NCI-H1930 (cell line): ENCODE measurements at places on chromosomes 13 and 19.

GRCh38 chr13:78401873-78402707, 201.3 kb downstream of the POU4F1 start:
- DNase-seq = no peak

- DNase-seq = no peak
These were observed 3.3 kb downstream of the FCGRT start for GRCh38 chr19:49515767-49516166.

GRCh38 chr13:66410314-66410713, 819.8 kb downstream of the PCDH9 start:
- DNase-seq = no peak

DNA sequence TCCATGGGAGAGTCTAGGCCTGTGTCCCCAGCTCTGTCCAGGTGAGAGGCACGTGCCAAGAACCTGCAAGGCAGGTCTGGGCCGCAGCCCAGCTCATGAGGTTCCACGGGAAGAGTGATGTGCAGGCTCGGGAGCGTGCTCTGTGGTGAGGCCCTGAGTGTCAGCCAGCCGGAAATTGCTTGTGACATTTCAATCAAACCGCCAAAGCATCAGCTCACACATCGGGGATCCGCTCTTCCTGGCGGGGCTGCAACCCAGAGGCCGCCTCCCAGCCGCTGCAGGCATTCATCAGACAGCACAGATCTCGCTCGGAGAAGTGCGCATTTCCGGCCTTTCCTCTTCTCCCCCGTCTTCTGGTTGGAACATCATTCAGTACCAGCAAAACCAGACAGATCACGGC, 109.3 kb downstream of the KDM4B start:
- DNase-seq = no peak

- no peak for DNase-seq
These were observed 166.4 kb downstream of the CACNA1A start for GRCh38 chr19:13339869-13340268.

- no peak for DNase-seq
These were observed 12.2 kb downstream of the PRKCSH start for GRCh38 chr19:11447347-11448262.

DNA sequence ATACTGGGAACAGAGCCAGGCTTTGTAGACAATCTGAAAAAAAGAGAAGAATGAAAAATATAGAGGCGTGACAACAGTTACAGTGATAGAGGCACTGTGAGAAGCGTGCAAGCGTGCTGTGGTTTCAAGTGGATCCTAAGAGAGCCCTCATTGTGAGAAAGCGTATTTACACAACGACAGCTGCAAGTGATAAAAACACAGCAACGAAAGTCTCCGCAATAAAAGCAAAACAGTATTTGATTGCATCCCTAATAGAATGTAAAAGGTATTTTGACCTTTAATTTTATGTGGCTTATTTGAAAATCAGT, 642.7 kb upstream of the ARGLU1 start:
- peak; percentile 90 for DNase-seq

DNA sequence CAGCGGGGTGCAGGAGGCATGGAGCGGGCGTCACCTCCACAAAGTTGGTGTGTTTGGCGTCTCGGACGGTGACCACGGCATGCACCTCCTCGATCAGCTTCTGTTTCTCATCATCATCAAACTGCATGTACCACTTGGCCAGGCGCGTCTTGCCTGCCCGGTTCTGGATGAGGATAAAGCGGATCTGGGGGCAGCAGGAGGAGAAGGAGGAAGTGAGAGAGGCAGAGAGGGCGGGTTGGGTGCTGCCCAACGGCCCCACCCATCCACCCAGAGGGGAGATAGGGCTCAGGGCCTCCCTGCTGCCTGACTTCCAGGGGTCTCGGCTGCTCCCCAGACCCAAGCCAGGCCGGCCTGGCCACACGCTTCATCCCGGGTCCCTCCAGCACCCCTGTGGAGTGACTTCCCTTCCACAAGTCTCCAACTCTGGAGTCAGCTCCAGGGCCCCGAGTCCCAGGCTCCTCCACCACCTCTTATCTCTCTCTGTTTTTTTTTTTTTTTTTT, 4.6 kb downstream of the AP2S1 start:
- DNase-seq = no peak

GRCh38 chr13:78816592-78816991, 157.6 kb upstream of the OBI1 start:
- DNase-seq = no peak

GRCh38 chr13:75694722-75695121, 58.6 kb downstream of the LMO7 start:
- DNase-seq = no peak

GRCh38 chr19:6588508-6589345, 2.2 kb downstream of the CD70 start:
- DNase-seq = no peak

DNA sequence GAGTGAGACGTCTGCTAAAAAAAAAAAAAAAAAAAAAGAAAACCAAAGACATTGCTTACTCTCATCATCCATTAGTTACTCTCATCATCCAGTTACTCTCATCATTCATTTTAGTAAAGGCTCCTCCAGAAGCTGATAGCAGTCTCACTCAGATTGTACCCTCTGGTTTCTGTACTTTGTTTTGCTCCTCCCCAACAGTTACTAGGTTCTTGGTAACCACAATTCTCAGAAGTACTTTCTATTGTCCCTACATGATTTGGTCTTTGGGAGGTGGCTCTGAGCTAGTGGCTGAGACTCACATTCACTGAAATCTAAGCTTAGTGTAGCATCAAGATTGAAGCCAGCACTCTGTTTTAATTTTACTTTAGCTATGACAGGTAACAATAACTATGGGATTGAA, 14.3 kb downstream of the ERICH4 start:
- no peak for DNase-seq

GRCh38 chr19:51091895-51092873, 9.5 kb upstream of the KLK14 start:
- no peak for DNase-seq

DNA sequence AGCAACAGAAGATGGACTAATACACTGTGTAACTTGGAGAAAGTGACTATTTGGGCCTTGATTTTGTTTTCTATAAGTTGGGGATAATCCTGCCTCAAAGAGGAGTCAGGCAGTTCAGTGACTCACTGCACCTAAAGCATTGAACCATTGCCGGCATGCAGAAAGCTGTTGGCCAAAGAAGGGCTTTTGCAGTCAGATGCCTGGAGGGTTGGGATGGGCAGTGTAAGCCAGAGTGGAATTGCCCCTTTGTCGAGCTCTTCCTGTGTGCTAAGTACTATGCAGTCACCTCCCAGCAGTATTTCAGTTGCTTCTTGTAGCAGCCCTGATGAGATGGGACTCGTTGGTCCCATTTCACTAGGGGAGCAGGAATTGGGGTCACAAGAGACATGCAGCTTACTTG, 11.1 kb downstream of the ZNF473 start:
- no peak for DNase-seq

- no peak for DNase-seq
These were observed 11.3 kb downstream of the ZNF571 start for GRCh38 chr19:37583340-37583739.

- DNase-seq = no peak
These were observed 5.6 kb downstream of the CDADC1 start for GRCh38 chr13:49253310-49253709.

GRCh38 chr13:45295536-45295935, 45.4 kb downstream of the TPT1 start:
- DNase-seq = no peak

- no peak for DNase-seq
These were observed 66.4 kb downstream of the DHRS12 start for GRCh38 chr13:51737609-51738008.

DNA sequence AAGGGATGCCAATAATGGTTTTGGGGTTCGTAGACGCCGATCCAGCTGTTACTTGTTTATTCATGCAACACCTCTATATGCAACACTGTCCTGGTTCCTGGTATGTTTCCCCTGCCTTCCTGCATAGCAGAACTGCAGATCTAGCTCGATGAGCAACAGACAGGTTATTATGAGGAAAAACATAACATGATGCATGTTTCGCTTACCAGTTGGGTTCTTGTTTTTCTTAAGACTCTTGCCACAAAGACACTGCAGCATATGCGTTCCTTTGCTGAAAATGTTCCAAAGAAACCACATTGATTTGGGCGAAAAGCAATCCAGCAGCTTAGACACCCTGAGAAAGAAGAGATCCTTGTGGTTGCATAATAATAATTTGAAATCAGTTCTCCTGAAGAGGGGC, 583 bp downstream of the FGF14 start:
- DNase-seq = no peak

DNA sequence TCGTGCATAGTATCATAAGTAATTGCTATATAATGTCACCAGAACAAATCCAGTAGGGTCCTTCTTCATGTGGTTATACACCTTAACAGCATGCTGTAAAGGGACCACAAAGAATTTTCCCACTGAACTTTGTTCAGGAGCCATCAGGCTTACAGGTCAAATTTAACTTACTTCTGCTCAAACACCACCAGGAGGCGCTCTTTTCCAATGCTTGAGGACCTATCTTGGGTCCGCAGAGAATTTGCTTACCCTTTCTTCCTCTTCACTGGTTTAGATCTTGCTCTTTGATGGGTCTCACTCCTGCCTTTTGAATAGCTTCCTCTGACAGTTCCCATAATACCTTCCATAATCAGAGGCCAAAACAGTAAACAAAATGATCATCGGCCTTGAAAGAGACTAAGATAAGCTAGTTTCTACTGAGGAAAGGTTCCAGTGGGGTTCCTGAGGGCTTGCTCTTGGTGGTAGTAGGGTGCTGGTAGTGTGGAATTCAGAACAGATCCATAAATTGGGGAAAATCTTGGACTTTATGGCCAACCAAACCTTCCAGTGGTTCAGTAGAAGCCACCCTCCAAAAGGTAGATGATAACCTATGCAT, 37.4 kb downstream of the SCGB2B2 start:
- peak; percentile 81 for DNase-seq

- DNase-seq = no peak
These were observed 12.0 kb downstream of the NDUFA11 start for GRCh38 chr19:5891572-5891937.

DNA sequence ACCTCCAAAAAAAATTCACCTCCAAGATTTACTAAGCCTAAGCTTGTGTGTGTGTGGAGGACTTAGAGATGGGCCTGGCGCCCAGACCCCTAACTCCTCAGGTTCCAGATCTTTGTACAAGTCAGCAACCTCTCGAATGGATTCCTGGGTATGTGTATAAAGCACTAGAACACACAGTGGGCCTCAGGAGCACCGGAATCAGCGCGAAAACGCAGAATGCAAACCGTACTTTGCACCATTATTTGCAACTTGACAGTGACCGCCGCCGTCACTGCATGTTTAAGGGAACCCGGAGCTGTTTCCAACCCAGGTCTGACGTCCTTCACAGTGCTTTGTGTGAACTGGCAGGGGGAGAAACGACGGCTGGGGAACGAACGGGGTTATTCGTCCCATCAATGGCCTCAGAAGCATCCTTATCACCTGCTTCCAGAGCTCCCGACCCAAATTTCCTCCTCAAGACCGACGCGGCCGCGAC, 688 bp downstream of the ZNF606 start:
- DNase-seq = no peak

DNA sequence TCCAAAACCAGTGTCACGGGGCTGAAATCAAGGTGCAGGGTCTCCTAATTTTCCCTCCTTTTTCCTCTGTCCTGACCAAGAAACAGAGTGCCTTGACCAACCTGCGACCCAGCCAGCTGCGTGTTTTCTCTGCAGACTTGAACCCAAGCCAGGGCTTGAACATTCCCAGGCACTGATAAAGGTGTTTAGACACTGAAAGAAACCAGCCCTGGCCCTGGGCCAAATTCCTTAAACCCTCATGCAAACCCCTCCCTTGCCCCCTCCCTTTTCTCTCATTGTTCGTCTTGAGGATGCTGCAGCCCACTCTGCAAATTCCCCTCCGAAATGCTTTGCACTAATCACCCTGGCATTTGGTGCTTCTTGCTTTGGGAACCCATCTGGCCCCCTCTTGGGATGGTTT, 9.5 kb upstream of the FFAR2 start:
- DNase-seq = no peak

GRCh38 chr13:66492479-66492878, 737.7 kb downstream of the PCDH9 start:
- DNase-seq = no peak

GRCh38 chr13:36533806-36534205, 101.5 kb downstream of the CCNA1 start:
- DNase-seq = no peak

DNA sequence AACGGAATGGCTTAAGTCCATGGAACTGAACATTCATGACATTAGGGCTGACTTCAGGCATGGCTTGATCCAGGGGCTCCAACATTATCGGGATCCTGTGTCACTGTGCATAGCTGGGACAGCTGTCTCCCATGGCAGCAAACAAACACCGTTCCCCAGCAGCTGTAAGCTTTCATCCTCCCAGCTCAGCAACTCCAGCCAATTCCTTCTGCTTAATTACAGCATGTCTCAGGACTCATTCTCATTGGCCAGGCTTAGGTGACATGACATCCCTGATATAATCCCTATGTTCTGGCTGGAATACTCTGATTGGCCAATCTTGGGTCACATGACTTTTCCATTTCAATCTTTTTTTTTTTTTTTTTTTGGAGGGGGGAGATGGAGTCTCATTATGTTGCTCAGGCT, 10.9 kb upstream of the TLE5 start:
- DNase-seq = no peak

DNA sequence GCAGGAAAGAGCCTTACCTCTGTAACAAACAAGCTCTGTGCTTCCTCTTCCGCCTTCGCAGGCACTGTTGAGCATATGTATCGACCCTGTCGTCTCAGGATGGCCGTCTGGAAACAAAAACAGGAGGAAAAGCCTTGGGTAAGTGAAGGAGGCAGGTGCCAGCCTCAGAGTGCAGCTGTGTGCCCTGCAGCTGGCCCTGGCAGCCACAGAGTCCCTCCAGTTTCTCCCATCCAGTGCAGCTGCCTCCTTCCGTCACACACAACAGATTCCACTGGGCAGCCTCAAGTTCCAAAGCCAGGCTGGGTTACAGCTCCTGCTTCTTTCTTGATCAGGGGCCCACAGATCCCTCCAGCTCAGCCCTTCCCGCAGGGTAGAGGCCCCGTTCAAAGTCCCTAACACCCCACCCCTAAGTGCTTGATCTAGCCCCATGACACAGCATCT, 47.7 kb downstream of the DOCK9 start:
- no peak for DNase-seq

DNA sequence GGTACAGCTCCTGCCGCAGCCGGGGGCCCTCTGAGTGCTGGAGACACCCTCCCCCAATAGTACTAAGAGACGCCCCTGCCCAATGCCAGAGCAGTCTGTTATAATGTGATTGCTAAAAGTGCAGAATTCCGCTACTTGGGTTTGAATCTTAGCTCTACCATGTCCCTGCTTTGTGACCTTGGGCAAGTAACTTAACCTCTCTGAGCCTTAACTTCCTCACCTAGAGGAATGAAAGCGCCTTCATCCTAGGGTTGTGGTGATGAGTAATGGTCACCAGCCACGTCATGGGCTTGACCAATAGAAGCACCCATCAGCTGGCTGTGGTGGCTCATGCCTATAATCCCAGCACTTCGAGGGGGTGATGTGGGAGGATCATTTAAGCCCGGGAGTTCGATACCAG, 6.5 kb downstream of the PLEKHG2 start:
- no peak for DNase-seq

- no peak for DNase-seq
These were observed 583 bp downstream of the PCDH8 start for GRCh38 chr13:52847682-52848432.
